ENCODE measurements at places on chromosomes 7 and 10. TPM values are rescaled to one million over a fixed set of nuclear protein-coding genes. Genes with fewer than 3 reads are reported as not detected.

BMPER gene
- polyA plus RNA-seq = 40.5 TPM

MYH16 gene
- polyA plus RNA-seq = not detected

PAX4 gene
- not detected for polyA plus RNA-seq

MACROH2A2 gene
- 11.4 TPM for polyA plus RNA-seq

DNA sequence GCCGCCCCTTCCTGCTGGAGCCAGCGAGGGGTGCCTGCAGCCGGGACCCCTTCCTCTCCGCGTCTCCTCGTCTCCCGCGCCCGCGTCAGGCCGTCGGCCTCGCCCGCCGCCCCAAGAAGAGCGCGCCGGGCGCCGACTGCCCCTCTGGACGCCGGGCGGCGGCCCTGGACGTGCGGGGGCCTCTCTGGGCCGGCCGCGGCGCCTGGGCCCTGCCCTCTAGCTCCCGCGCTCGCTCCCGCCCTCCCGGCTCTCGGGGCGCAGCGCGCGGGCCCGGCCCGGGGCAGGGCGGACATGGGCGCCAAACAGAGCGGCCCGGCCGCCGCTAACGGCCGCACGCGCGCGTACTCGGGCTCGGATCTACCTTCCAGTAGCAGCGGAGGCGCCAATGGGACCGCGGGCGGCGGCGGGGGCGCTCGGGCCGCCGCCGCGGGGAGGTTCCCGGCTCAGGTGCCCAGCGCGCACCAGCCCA, 704 bp downstream of the ZNRF2 start:
- peak; percentile 71 for DNase-seq

GRCh38 chr7:131124001-131124629, 203.6 kb upstream of the MKLN1 start:
- no peak for DNase-seq

DNA sequence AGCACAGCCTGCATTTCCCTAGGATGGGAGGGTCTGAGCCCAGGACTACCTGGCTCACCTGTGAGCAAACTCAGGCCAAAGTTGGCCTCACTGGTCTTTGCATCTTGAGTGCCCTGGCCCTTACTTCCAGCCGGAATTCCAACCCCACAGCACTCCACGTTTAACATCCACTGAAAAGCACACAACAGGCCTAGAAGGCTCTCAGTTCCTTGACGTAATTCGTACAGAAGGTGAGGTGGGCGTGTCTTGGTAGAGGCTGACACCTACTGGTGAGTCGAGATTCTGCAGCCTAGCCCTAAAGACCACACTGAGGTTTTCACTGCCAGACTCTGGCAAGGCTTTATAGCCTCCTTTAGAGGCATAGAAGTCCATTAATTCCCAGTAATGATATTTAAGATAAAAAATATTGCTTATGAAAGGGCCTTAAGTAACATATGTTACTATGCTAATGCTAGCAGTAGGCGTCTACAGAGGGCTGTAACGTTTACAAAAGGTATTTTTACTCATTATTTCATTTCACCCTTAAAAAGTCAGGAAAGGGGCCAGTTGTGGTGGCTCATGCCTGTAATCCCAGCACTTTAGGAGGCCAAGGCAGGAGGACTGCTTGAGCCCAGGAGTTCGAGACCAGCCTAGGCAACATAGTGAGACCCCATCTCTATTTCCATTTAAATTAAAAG, 95.8 kb downstream of the HIP1 start:
- DNase-seq = peak; percentile 73

GRCh38 chr7:136163340-136163801, 186.2 kb upstream of the MTPN start:
- DNase-seq = no peak

GRCh38 chr7:157745721-157746709, 409.2 kb downstream of the DNAJB6 start:
- DNase-seq = no peak

DNA sequence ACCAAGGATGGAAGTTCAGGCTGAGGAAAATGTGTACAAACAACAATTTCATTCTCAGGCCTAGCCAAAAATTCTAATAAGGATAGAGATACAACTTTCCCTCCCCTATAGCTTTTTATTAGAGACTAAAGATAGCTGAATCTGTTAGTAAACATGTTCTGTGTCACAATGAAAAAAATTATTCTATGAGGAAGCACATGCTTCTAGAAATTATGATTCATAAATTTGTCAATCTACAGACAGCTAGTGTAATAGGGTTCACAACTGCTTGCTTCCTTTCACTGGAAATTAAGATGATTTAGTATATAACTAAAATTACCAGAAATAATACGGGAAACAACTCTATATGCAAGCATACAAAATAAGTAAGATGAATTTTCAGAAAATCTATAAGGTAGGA, 56.6 kb downstream of the CCDC3 start:
- no peak for DNase-seq

GRCh38 chr7:70392877-70393435, 739.0 kb upstream of the GALNT17 start:
- peak; percentile 3 for DNase-seq

DNA sequence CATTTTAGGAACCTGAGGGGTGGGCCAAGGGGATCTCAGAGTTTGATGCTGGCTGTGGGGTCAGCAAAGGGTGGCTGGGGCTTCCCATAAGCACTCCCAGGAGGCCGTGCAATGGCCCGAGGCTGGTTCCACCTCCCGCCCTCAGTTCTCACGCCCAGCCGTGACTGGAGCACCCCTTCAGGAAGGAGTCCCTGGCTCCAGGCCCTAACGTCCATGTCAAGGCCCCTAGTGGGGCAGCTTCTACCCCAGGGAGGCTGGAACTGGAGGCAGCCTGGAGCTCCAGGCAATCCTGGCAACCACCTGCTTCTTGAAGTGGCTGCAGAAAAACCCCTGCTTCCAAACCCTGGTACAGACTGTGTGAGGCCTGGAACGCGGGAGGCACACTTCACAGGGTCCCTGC, 165.5 kb downstream of the DIP2C start:
- no peak for DNase-seq

GRCh38 chr10:13311177-13311575, 11.3 kb upstream of the PHYH start:
- DNase-seq = peak; percentile 65
